ENCODE measurements at places on chromosomes 13 and 19.

DNA sequence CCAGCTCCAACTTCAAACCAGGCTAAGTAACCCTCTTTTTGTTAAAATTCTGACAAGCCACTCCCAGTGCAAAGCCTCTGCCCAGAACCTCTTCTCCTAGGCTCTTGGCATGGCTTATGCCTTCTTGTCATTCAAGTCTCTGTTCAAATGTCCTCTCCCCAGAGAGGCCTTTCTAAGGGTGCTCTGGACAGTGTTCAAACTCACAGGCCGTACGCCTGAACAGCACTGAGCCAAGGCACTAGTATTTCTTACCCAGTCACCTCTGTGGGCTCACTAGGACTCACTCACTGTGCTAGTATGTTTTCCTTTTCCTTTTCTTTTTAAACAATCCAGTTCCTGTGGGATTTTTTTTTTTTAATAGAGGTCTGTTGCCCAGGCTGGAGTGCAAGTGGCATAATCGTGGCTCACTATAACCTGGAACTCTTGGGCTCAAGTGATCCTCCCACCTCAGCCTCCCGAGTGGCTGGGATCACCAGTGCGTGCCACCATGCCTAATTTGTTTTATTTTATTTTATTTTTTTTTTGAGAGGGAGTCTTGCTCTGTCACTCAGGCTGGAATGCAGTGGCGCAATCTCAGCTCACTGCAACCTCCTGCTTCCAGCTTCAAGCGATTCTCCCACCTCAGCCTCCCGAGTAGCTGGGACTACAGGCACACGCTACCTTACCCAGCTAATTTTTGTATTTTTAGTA, 2.3 kb upstream of the ASF1B start:
- peak overlapping the region; percentile 60 for H3K4me3 ChIP-seq
- DNase-seq: no peak
- no peaks in the 10 kb centered on the region for H3K27me3 ChIP-seq
- H3K4me1 ChIP-seq: peaks cover 31% of the 10 kb centered on the region

DNA sequence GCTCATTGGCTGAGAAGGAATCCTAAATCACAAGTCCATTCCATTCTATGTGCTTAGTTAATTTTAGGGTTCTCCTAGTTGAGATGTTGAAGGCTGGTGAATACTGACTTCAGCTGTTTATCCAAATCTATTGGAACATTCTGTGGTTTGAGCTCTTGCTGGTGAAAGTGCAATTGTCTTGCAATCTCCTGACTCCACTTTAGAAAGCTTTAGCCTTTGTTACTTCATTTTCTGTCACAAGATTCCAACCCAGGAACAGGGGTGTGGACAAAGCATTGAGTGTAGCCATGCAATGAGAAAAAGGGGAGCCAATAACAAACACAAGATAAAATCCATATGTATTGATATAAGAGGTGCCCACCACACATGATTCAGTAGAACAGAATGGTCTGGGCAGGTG, 15.0 kb downstream of the CEACAM21 start:
- DNase-seq: no peak
- H3K4me3 ChIP-seq: no peak overlapping the region
- H3K27me3 ChIP-seq: peaks cover 38% of the 10 kb centered on the region
- H3K4me1 ChIP-seq: peaks cover 11% of the 10 kb centered on the region
- no peak overlapping the region for H3K27ac ChIP-seq

GRCh38 chr19:58305932-58306323, 751 bp downstream of the ERVK3-1 start:
- peaks cover 55% of the 10 kb centered on the region for H3K4me1 ChIP-seq
- peak overlapping the region; percentile 94 for H3K4me3 ChIP-seq
- H3K27ac ChIP-seq: peak overlapping the region; percentile 98
- no peak for DNase-seq

DNA sequence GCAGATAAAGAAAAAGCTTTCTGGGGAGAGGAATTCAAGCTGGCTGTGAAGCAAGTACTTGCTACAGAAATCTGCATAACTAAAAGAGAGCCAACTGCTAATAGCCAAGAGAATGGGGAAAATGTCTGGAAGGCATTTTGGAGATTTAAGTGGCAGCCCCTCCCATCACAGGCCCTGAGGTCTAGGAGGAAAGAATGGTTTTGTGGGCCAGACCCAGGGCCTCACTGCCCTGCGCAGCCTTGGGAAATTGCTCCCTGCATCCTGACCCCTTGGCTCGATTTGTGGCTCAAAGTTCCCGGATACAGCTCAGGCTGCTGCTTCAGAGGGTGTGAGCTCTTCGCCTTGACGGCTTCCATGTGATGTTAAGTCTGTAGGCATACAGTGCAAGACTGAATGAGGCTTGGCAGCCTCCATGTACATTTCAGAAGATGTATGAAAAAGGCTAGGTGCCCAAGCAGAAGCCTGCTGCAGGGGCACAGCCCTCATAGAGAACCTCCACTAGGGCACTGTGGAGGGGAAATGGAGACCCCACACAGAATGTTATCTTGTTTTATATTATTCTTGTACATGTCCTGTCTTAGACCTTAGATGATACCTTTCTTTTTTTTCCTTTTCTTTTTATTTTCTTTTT, 34.4 kb downstream of the MZT1 start:
- H3K27ac ChIP-seq: no peak overlapping the region
- H3K4me1 ChIP-seq: no peaks in the 10 kb centered on the region
- peaks cover 69% of the 10 kb centered on the region for H3K27me3 ChIP-seq
- no peak overlapping the region for H3K4me3 ChIP-seq

DNA sequence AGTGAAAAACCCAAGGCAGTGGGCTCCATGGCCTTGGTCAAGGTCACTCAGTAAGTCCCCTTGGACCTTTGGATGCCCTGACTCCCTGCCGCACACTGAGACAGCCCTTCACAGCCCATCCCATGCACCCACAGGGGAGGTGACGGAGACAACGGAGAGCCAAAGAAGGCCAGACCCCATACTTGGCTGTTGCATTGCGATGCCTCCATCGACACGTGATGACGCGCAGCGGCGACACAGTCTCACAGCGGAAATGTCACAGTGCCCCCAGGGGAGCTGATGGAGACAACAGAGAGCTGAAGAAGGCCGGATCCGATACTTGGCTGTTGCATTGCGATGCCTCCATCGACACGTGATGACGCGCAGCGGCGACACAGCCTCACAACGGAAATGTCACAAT, 282.4 kb downstream of the TEX29 start:
- no peak overlapping the region for H3K27ac ChIP-seq
- H3K4me3 ChIP-seq: no peak overlapping the region
- H3K4me1 ChIP-seq: no peaks in the 10 kb centered on the region
- H3K36me3 ChIP-seq: peaks cover 1% of the 10 kb centered on the region
- no peak for DNase-seq

GRCh38 chr19:51023946-51024345, 2.5 kb downstream of the KLK11 start:
- H3K36me3 ChIP-seq: no peaks in the 10 kb centered on the region
- H3K4me1 ChIP-seq: peaks cover 6% of the 10 kb centered on the region
- H3K27ac ChIP-seq: no peak overlapping the region
- H3K4me3 ChIP-seq: no peak overlapping the region

- H3K4me3 ChIP-seq: no peak overlapping the region
- H3K4me1 ChIP-seq: peaks cover 12% of the 10 kb centered on the region
- DNase-seq: no peak
- peaks cover 2% of the 10 kb centered on the region for H3K36me3 ChIP-seq
- H3K27ac ChIP-seq: no peak overlapping the region
Measured at GRCh38 chr19:19214159-19214490, 2.4 kb downstream of the NCAN start.

GRCh38 chr19:34173193-34173956, 1.1 kb downstream of the LSM14A start:
- H3K4me1 ChIP-seq: peaks cover 44% of the 10 kb centered on the region

GRCh38 chr19:27865927-27866777, 1346.8 kb downstream of the UQCRFS1 start:
- no peak overlapping the region for H3K27ac ChIP-seq
- H3K4me3 ChIP-seq: no peak overlapping the region
- no peak for DNase-seq
- H3K36me3 ChIP-seq: peaks cover 2% of the 10 kb centered on the region
- no peaks in the 10 kb centered on the region for H3K4me1 ChIP-seq
- H3K27me3 ChIP-seq: no peaks in the 10 kb centered on the region

- peaks cover 7% of the 10 kb centered on the region for H3K4me1 ChIP-seq
- H3K27me3 ChIP-seq: peaks cover 74% of the 10 kb centered on the region
- no peak overlapping the region for H3K27ac ChIP-seq
- H3K4me3 ChIP-seq: peak overlapping the region; percentile 73
- peak; percentile 42 for DNase-seq
Measured at GRCh38 chr13:27953676-27954405, 15.3 kb downstream of the CDX2 start.

GRCh38 chr13:45728759-45729158, 26.6 kb downstream of the CBY2 start:
- H3K36me3 ChIP-seq: no peaks in the 10 kb centered on the region
- H3K4me1 ChIP-seq: no peaks in the 10 kb centered on the region
- DNase-seq: no peak
- peaks cover 10% of the 10 kb centered on the region for H3K27me3 ChIP-seq

GRCh38 chr13:113879017-113879416, 15.1 kb upstream of the GAS6 start:
- no peak overlapping the region for H3K4me3 ChIP-seq
- H3K27ac ChIP-seq: no peak overlapping the region
- peaks cover 34% of the 10 kb centered on the region for H3K27me3 ChIP-seq
- DNase-seq: no peak
- peaks cover 29% of the 10 kb centered on the region for H3K36me3 ChIP-seq

- DNase-seq: no peak
- H3K27ac ChIP-seq: no peak overlapping the region
- peaks cover 5% of the 10 kb centered on the region for H3K4me1 ChIP-seq
Measured at GRCh38 chr19:19550972-19551852, 13.1 kb downstream of the CILP2 start.

- H3K4me3 ChIP-seq: peak within 1 kb of the TSS; percentile 71
- peak; percentile 57 for DNase-seq
- peaks cover 1% of the 10 kb centered on the region for H3K36me3 ChIP-seq
- H3K27me3 ChIP-seq: peaks cover 28% of the 10 kb centered on the region
Measured at GRCh38 chr13:91398413-91399188, at the start of gene GPC5. TSS of gene GPC5 (plus strand) at chr13:91398621.

- H3K27ac ChIP-seq: peak overlapping the region; percentile 41
- peaks cover 21% of the 10 kb centered on the region for H3K36me3 ChIP-seq
- no peaks in the 10 kb centered on the region for H3K27me3 ChIP-seq
- peaks cover 48% of the 10 kb centered on the region for H3K4me1 ChIP-seq
Measured at GRCh38 chr13:114081761-114082681, 50.4 kb downstream of the RASA3 start.

DNA sequence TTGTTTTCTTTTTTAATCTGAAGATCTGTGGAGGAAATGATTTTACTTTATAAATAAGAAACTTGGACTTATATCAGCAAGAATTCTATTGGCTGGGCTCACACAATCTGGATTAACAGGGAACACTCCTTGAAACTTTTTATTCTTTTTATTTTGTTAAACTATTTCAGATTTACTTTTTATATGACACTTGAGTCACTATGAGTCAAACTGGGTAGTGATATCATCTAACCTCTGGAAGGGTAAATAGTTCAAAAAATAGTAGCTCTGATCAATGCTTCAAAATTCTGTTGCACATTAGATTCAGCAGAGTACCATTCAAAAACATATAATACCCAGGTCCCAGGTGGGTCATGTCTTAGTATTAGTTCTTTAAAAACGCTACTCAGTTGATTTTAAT, 55.1 kb upstream of the NBEA start:
- no peak for DNase-seq
- H3K27me3 ChIP-seq: no peaks in the 10 kb centered on the region
- H3K4me1 ChIP-seq: no peaks in the 10 kb centered on the region

DNA sequence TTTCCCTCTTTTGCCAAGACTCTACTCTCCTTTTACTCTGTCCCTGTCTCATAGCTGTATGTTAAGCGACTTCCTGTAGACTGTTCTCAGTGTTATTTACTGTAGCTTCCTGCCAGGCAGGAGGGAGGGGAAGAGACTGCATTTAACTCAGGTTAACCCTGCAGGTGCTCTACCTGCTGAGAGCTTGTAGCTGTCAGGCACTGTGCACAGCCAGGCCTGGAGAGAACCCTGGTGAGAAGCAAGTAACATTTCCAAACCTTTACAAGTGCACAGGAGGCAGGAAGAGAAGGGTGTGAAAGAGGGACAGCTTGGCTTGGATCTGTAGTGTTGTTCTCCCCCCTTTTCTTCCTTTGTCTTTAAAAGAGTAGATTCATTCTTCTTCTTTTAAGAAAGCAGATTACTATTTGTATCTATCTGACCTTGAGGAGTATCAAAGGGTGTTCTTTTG, 167.1 kb downstream of the LMO7 start:
- DNase-seq: no peak
- H3K4me1 ChIP-seq: peaks cover 26% of the 10 kb centered on the region
- H3K4me3 ChIP-seq: peak overlapping the region; percentile 8
- no peaks in the 10 kb centered on the region for H3K27me3 ChIP-seq
- H3K27ac ChIP-seq: peak overlapping the region; percentile 80

DNA sequence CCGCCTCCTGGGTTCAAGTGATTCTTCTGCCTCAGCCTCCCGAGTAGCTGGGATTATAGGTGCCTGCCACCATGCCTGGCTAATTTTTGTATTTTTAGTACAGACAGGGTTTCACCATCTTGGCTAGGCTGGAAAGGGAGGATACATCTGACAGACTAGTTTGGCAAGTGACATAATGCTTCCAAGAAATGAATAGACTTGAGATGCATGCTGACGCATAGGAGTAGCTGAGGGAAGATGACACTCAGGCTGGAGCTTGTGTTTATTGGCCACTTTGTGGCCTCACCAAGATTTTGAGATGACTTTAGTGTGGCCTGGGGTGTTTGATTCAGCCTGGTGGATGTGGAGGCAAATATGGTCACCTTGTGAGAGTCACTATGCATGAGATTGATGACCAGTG, 4.0 kb downstream of the ZNF586 start:
- H3K36me3 ChIP-seq: peaks cover 49% of the 10 kb centered on the region
- H3K27me3 ChIP-seq: no peaks in the 10 kb centered on the region
- H3K27ac ChIP-seq: peak overlapping the region; percentile 77
- H3K4me1 ChIP-seq: peaks cover 35% of the 10 kb centered on the region

GRCh38 chr13:85724546-85725432, 74.4 kb downstream of the SLITRK6 start:
- H3K36me3 ChIP-seq: no peaks in the 10 kb centered on the region
- DNase-seq: no peak
- H3K4me1 ChIP-seq: no peaks in the 10 kb centered on the region
- no peak overlapping the region for H3K4me3 ChIP-seq
- no peak overlapping the region for H3K27ac ChIP-seq

- no peak overlapping the region for H3K4me3 ChIP-seq
- H3K4me1 ChIP-seq: no peaks in the 10 kb centered on the region
- no peaks in the 10 kb centered on the region for H3K36me3 ChIP-seq
Measured at GRCh38 chr13:112159575-112160547, 92.9 kb downstream of the SOX1 start.

DNA sequence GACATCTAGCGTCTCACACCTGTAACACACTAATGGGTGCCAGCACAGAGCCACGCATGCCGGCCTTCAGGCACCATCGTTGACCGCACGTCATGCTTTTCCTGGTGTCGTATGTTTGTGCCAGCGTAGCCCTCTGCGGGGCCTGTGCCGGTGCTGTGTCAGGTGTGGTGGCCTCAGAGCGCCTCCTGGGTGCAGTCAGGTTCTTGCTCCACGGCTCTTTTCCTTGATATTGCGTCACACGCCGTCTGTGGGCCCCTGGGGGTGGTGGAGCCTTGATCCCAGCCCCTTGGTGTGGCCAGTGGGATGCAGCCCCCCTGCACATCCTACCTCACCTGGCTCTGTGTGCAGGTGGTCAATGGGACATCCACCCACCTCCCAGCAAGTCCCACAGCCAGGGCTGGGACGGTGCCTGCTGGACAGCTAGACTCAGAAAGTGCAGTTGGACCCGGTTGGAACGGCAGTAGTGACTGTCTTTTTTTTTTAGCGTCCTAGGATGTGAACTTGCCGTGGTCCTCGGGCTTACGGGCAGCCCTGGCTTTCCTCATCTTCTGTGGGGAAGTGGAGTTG, 24.5 kb downstream of the TFDP1 start:
- DNase-seq: no peak
- no peak overlapping the region for H3K4me3 ChIP-seq
- H3K27ac ChIP-seq: peak overlapping the region; percentile 47
- H3K27me3 ChIP-seq: no peaks in the 10 kb centered on the region
- H3K36me3 ChIP-seq: peaks cover 7% of the 10 kb centered on the region
